ENCODE measurements at places on chromosomes 12 and 14.

DNA sequence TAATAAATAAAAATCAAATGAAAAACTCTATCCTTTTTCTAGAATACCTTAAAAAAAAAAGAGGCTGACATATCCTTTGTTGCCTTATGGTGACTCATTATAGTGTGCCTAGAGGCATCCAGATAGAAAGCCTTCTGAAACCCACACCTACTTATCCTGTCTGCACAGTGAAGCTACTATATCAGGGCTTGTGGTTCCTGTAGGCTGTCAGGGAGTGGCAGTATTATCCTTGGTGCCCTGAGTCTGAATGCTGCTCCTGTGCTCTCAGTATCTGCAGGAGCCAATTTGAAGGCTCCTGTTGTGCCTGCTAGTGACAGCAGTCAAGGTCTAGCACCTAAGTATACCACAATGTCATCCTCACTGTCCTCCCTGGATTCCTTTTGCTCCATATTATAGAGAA is 168.4 kb upstream of the AVPR1A start:
- peak; percentile 7 for DNase-seq

- DNase-seq = no peak
These were observed 81.3 kb downstream of the PPHLN1 start for GRCh38 chr12:42407306-42407705.

GRCh38 chr12:71721783-71722505 is 32.7 kb upstream of the RAB21 start:
- DNase-seq = peak; percentile 5

DNA sequence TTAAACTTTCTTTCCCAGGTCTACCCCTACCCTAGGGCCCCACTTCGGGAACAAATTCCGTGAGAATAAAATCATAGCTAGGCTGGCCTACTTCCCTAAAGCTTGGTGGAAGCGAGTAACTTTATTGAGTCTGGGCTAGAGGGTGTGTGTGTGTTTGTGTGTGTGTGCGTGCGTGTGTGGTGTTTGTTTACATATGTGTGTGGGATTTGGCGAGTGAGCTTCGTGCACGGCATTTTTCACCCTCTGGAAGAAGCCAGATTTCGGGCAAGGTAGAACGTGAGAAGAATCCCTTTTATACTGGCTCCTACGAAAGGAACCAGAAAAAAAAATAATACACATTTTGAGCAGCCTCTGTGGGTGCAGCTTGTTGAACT is 7.5 kb upstream of the LHX5 start:
- no peak for DNase-seq

DNA sequence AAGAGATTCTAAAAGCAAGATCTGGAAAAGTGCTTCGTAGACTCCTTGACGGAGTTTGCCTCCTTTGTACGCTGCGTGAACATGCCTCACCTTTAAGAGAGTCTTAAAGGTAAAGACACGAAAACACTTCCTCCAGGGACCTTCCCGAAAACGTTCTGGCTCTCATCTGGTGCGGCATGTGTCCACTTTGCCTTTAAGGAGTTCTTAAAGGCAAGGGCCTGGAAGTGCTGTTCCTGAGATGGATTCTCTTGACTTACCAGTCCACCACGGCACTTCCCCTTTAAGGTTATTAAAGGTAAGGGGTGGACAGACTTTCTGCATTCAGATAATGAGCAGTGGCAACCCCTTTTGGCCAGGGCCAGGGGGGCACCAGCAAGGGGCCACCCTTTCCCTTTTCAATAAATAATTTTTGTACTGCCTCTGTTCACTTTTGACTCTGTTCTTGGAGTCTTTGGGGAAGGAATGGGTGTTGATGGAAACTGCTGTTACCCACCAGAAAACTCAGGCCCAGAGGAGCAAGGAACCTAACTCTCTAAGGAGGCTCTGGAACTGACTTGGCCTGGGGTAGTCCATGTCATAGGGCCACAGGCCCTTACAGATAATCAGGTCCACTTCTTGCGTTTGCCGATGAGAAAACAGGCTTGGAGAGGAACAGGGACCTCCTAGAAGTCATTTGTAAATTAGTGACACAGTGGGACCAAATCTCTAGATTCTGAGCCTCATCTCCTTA is 4.4 kb downstream of the REM2 start:
- DNase-seq = peak; percentile 73

DNA sequence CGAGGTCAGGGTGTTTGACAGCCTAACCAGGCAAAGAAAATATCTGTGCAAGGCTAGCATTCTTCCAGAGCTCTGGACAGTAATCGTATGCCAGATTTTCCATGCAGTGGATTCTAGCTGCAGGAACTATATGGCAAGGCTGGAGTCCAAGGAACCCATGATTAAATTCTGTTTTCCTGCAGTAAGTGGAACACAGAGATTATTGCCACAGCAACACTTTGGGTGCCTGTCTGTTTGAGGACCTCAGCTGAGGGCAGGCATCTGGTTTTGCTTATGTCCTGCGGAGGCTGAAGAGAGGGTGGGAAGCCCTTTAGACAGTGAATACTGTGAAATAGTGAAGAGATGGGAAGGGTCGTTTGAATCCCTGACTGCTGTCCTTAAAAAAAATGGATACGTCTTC is 104.4 kb downstream of the DAD1 start:
- DNase-seq = no peak

- no peak for DNase-seq
These were observed 321 bp upstream of the USP30 start for GRCh38 chr12:109052097-109052413.

DNA sequence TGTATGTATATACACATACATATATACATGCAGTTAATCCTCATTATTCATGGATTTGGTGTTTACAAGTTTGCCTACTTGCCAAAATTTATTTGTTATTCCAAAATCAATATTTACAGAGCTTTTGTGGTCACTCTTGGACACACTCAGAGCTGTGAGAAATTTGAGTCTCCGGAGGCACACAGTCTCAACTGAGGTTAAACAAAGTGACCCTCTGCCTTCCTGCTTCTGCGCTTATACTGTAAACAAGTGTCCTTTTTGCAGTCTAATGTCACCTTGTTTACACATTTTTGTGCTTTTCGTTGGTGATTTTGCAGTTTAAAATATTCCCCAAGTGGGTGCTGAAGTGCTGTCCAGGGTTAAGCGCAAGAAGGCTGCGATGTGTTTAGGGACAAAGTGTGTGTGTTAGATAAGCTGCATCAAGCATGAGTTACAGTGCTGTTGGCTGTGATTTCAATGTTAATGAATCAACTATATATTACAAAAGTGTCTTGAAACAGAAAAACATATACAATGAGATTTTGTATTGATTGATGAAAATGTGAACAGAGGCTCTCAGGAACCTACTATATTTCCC is 13.1 kb upstream of the LTA4H start:
- DNase-seq = peak; percentile 33

DNA sequence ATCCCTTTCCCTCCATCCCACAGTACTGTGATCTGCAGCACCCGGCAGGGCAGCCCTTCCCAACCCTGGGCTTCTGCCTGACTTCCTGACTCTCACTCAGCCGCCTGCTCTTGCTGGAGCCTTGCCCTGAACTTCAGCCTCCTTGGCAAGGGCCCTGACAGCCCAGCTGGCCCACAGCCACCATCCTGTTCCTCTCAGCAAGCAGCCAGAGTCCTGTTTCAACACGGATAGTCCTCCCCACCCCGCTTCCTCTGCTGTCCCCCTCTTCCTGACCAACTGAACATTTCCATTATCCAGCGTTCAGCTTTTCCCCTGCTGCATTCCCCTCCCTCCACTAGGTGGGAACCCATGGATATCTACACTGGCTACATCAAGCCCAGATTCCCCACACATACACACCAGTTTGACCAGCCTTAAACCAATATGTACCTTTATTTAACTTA is 74.0 kb upstream of the MDM1 start:
- no peak for DNase-seq

- no peak for DNase-seq
These were observed 3.0 kb downstream of the ERBB3 start for GRCh38 chr12:56082967-56083366.

DNA sequence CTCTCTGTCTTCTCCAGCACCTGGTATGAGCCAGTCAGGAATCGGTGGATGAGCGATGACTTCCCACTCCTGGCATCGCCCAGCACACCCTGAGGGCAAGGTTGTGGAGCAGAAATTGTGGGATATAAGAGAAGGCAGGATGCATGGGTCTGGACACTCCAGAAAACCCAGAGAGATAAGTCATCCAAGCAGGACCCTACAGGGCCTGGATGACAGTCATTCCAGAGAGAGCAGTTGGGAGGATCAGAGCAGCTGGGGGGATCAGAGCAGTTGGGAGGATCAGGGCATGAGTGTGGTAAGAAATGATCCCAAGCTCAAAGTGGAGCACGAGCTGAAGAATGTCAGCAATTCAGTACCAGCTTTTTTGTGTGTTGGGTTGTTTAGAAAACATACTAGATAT is 4.0 kb downstream of the AGAP2 start:
- DNase-seq = no peak

DNA sequence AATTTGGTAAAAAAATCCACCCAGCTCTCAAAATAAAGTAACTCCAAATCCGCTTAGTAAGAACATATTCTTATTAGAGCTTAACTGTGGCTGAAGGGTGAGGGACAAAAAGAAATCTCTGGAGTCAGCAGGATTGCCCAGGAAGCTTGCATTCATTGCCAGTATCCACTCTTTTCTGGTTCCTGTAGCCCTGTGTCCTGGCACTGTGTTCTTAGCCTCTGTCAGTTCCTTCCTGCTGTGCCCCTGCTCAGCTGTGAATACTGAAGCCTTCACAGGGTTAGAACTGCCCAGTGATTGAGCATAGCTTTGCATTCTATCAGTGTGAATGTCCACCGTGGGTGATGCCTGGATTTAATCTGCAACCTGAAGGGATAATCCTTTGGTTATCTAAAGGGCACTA is 266.9 kb upstream of the PELI2 start:
- no peak for DNase-seq

- DNase-seq = no peak
These were observed 114.4 kb upstream of the TMEM233 start for GRCh38 chr12:119479121-119479561.

- no peak for DNase-seq
These were observed 62.4 kb downstream of the TMX1 start for GRCh38 chr14:51302295-51303030.

GRCh38 chr12:57811028-57811755 is 7.3 kb downstream of the AVIL start:
- no peak for DNase-seq

DNA sequence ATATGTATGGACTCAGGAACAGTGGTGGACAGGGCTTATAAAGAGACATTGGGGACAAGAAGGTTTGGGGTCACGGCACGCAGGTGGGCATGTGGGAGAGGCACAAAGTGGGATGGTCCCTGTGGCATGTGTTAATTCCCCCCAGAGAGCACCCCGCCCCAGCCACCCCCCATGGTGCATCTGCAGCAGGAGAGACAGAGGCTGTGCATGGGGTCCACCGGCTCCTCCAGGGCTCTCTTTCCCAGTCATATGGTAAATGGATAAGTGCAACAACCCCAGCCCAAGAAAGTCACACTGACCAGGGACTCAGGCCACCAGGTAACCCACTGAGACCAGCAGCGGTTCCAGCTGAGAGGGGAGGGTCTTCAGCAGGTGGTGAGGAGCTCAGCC is 242.1 kb downstream of the BCL11B start:
- DNase-seq = no peak

GRCh38 chr14:102363182-102363943 is 622 bp downstream of the TECPR2 start:
- DNase-seq = peak; percentile 26

GRCh38 chr14:101551729-101552595 is 9.3 kb upstream of the DIO3 start:
- DNase-seq = no peak

- no peak for DNase-seq
These were observed 7.5 kb downstream of the AMHR2 start for GRCh38 chr12:53431187-53431586.

- DNase-seq = peak; percentile 13
These were observed 139.5 kb downstream of the CHST11 start for GRCh38 chr12:104596134-104596799.
